ENCODE measurements at places on chromosomes 2 and 18. TPM values are rescaled to one million over a fixed set of nuclear protein-coding genes. Genes with fewer than 3 reads are reported as not detected.
A peak's percentile ranks its signal among the peaks of the same experiment; 100 is the strongest.

ITGB6 gene
- total RNA-seq = 24.3 TPM

DNA sequence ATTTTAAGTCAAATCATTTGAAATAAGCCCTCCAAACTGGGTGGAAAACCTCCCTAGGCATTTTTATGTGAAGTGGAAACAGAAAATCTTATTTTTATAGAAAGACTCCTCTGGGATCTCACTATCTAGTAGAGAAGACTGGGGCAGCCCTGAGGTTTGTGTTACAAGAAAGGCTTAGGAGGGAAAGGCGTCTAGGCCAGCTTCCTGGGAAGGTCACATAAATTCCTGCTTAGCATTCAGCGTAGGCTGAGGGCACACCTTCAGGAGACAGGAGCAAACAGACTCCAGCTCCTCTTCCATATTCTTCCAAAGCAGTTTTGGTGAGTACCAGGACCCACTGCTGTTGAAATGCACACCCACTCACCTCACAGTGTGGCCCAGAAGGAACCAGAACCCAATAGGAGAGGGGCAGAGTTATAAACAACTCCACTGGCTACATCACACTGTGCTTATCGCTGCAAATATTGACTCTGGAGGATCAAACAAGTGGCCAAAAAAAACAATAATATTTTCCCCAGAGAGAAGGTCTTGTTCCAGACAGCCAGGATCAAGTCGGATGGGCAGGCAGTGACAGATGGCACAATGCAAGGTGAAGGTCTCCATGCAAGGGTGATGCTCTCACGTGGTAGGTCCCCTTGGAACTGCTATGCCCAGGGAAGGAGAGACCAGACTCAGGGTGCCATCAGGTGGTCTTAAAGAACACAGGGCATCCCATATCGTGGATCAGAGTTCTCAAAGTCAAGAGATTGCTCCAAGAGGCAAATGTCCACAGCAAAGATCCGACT, 17.7 kb upstream of the IGFBP2 start:
- H3K4me3 ChIP-seq = no peak overlapping the region
- H3K4me1 ChIP-seq = peaks cover 22% of the 10 kb centered on the region
- no peak for DNase-seq
- H3K36me3 ChIP-seq = no peaks in the 10 kb centered on the region
- H3K27me3 ChIP-seq = no peaks in the 10 kb centered on the region

DNA sequence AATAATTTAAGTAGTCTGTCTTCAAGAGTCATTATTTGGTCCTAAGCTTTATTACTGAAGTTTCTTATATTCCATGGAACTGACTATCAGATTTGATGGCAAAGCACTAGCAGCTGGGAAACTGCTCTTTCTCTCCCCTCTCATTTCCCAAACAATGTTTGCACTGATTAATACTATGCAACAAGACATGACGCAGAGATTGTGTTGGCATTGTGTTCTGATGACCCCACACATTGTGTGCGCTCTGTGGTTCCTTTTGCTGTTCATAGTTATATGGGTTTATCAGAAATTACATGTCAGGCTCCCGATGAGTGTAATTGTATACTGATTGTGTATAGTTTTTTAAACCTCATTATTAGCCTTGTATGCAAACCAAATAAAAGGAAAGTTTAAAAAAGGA, 331.6 kb upstream of the FANCL start:
- no peaks in the 10 kb centered on the region for H3K36me3 ChIP-seq
- no peaks in the 10 kb centered on the region for H3K4me1 ChIP-seq
- H3K4me3 ChIP-seq = no peak overlapping the region
- H3K27me3 ChIP-seq = no peaks in the 10 kb centered on the region

GRCh38 chr2:102604769-102605168, 14.6 kb upstream of the SLC9A2 start:
- peak; percentile 43 for DNase-seq
- H3K27ac ChIP-seq = peak overlapping the region; percentile 48
- H3K36me3 ChIP-seq = no peaks in the 10 kb centered on the region
- H3K4me1 ChIP-seq = peaks cover 30% of the 10 kb centered on the region
- no peak overlapping the region for H3K4me3 ChIP-seq

DNA sequence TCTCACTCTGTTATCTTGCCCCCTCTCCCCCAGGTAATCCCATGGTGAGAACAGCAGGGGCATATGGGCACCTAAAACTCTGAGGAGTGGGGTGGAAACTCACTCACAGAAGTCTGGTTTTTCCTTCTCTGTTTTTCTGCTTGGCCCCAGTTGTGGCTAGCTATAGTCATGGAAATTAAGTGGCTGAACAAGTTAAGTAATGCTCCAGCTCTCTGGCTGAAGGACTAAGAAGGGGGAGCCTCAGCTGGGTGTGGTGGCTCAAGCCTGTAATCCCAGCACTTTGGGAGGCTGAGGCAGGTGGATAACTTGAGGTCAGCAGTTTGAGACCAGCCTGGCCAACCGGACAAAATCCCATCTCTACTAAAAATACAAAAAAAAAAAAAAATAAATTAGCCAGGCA, 261.0 kb downstream of the TPGS2 start:
- H3K27ac ChIP-seq = no peak overlapping the region
- no peaks in the 10 kb centered on the region for H3K27me3 ChIP-seq
- H3K4me1 ChIP-seq = no peaks in the 10 kb centered on the region
- no peak overlapping the region for H3K4me3 ChIP-seq
- DNase-seq = no peak
